ENCODE measurements at places on chromosomes 7 and 10.

- H3K27ac ChIP-seq: no peak overlapping the region
- no peaks in the 10 kb centered on the region for H3K4me1 ChIP-seq
- no peak for DNase-seq
- no peak overlapping the region for H3K4me3 ChIP-seq
These were observed 18.6 kb downstream of the SFTPD start for GRCh38 chr10:79930267-79930666.

DNA sequence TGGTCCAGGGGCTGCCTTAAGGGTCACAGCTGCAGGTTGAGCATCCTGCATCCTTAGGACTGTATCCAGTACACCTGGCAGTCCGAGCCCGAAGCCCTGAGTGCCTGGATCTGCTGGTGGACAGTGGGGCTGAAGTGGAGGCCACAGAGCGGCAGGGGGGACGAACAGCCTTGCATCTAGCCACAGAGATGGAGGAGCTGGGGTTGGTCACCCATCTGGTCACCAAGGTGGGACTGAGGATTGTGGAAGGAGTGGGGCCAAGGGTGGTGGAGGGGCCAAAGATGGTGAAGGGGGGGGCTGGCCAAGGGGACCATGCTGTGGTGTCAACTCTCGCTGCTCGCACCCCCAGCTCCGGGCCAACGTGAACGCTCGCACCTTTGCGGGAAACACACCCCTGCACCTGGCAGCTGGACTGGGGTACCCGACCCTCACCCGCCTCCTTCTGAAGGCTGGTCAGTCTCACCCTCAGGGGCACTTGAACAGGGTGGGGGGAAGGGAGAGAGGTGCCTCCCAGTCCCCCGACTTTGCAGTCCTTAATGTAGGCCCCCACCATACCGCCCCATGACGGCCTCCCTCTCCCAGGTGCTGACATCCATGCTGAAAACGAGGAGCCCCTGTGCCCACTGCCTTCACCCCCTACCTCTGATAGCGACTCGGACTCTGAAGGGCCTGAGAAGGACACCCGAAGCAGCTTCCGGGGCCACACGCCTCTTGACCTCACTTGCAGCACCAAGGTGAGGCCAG, 5.3 kb downstream of the NFKB2 start:
- H3K4me1 ChIP-seq: peaks cover 3% of the 10 kb centered on the region
- DNase-seq: no peak
- H3K27ac ChIP-seq: no peak overlapping the region
- no peak overlapping the region for H3K4me3 ChIP-seq

GRCh38 chr7:26685606-26686005, 178.8 kb downstream of the SKAP2 start:
- H3K27ac ChIP-seq: no peak overlapping the region
- DNase-seq: no peak
- peaks cover 10% of the 10 kb centered on the region for H3K4me1 ChIP-seq

GRCh38 chr7:23012186-23012585, 1.7 kb downstream of the HYCC1 start:
- no peaks in the 10 kb centered on the region for H3K27me3 ChIP-seq
- no peaks in the 10 kb centered on the region for H3K36me3 ChIP-seq
- peaks cover 45% of the 10 kb centered on the region for H3K4me1 ChIP-seq
- H3K4me3 ChIP-seq: peak overlapping the region; percentile 83
- H3K27ac ChIP-seq: no peak overlapping the region

- no peak for DNase-seq
- no peaks in the 10 kb centered on the region for H3K4me1 ChIP-seq
- no peak overlapping the region for H3K27ac ChIP-seq
These were observed 186.7 kb downstream of the ADARB2 start for GRCh38 chr10:1550616-1551015.

GRCh38 chr10:14598809-14599764, 175.6 kb downstream of the FAM107B start:
- H3K4me3 ChIP-seq: no peak overlapping the region
- no peaks in the 10 kb centered on the region for H3K36me3 ChIP-seq
- DNase-seq: no peak
- peaks cover 13% of the 10 kb centered on the region for H3K27me3 ChIP-seq
